HFFc6 (cell line): ENCODE measurements at places on chromosomes 13 and 19.
A peak's percentile ranks its signal among the peaks of the same experiment; 100 is the strongest.

DNA sequence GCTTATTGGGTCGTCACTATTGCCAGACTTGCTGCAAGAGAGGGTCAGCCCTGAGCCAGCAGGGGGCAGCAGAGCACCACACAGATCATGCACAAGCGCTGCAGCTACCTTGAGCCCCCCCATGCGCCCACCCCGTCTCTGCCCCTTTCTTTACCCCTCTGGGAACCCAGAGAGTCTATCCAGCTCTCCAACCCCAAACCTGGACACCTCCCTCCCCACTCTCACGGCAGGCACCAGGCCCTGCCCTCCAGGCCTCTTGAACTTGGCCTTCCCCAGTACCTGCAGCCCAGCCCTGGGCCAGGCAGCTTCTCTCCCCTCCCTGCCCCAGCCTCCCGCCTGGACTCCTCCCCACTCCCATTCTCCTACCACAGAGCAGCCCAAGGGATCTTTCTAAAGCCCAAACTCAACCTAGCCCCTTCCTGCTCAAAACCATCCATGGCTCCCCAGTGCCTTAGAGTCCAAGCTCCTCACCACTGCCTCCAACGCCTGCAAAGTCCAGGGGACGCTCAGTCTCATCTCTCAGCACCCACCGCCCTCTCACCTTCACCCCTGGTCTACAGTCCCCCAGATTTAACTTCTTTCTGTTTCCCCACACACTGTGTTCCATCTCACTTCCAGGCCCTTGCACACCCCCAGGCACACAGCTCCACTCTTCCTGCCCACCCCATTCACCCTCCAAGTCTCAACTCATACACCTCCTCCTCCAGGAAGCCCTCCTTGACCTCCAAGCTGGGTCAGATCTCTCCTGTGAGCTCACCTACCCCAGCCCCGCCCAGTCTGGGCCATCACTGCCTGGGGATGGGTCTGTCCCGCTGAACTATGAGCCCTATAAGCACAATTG lies 9.4 kb upstream of the CEACAM16 start:
- no peaks in the 10 kb centered on the region for H3K36me3 ChIP-seq
- peaks cover 49% of the 10 kb centered on the region for H3K4me1 ChIP-seq
- H3K27ac ChIP-seq: no peak overlapping the region
- H3K4me3 ChIP-seq: no peak overlapping the region
- peaks cover 4% of the 10 kb centered on the region; the same call in 1 of the 2 replicates for H3K27me3 ChIP-seq
- DNase-seq: peak; percentile 24

GRCh38 chr13:87798536-87798935 lies 127.4 kb downstream of the SLITRK5 start:
- no peak for DNase-seq
- H3K36me3 ChIP-seq: no peaks in the 10 kb centered on the region
- H3K4me1 ChIP-seq: no peaks in the 10 kb centered on the region
- no peaks in the 10 kb centered on the region for H3K27me3 ChIP-seq
- no peak overlapping the region for H3K27ac ChIP-seq

DNA sequence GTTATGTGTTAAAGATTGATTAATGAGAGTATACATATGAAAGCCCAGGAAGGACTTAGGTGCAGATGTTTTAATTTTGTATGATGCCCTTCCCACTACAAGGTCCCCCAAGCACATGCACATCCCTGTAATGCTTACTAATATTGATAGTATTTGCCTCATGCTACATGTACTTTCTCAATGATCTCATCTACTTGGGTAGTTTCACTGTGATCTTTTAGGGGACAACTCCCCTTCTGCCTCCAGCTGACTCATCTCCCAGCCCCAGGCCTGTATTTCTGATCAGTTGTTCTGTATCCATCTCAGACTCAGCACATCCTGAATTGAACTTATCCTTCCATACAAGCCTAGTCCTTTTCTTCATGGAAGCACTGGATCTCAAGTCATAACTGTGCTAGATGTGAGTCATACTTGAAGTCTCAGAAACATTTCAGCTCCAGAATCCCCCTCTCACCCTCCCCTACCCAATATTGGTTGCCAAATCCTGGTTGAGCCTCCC lies 49.4 kb upstream of the INTS6 start:
- H3K36me3 ChIP-seq: no peaks in the 10 kb centered on the region
- peak overlapping the region; percentile 11; the same call in 1 of the 2 replicates for H3K4me3 ChIP-seq
- peaks cover 24% of the 10 kb centered on the region for H3K4me1 ChIP-seq
- DNase-seq: peak; percentile 45
- no peaks in the 10 kb centered on the region for H3K27me3 ChIP-seq

- peaks cover 11% of the 10 kb centered on the region for H3K27me3 ChIP-seq
- no peak overlapping the region for H3K27ac ChIP-seq
- no peaks in the 10 kb centered on the region; the same call in 1 of the 2 replicates for H3K36me3 ChIP-seq
These were observed 29.1 kb downstream of the VAV1 start for GRCh38 chr19:6801485-6802086.

- H3K36me3 ChIP-seq: peaks cover 41% of the 10 kb centered on the region
- peak; percentile 42 for DNase-seq
- H3K27ac ChIP-seq: peak overlapping the region; percentile 90
These were observed 1.5 kb downstream of the ILF3 start for GRCh38 chr19:10655457-10656312.

GRCh38 chr13:45827318-45827717 lies 24.2 kb downstream of the SIAH3 start:
- no peaks in the 10 kb centered on the region for H3K36me3 ChIP-seq
- no peaks in the 10 kb centered on the region for H3K4me1 ChIP-seq
- H3K27ac ChIP-seq: no peak overlapping the region
- H3K4me3 ChIP-seq: no peak overlapping the region
- DNase-seq: no peak
- peaks cover 11% of the 10 kb centered on the region for H3K27me3 ChIP-seq

- H3K27ac ChIP-seq: no peak overlapping the region
- no peak for DNase-seq
- H3K4me3 ChIP-seq: no peak overlapping the region
- H3K27me3 ChIP-seq: no peaks in the 10 kb centered on the region; the same call in 1 of the 2 replicates
- H3K4me1 ChIP-seq: peaks cover 5% of the 10 kb centered on the region; the same call in 1 of the 2 replicates
These were observed 499.7 kb downstream of the COG6 start for GRCh38 chr13:40155201-40155600.

GRCh38 chr19:15902254-15902653 lies 4.4 kb upstream of the CYP4F2 start:
- H3K27ac ChIP-seq: no peak overlapping the region
- H3K4me3 ChIP-seq: no peak overlapping the region
- no peaks in the 10 kb centered on the region for H3K36me3 ChIP-seq

DNA sequence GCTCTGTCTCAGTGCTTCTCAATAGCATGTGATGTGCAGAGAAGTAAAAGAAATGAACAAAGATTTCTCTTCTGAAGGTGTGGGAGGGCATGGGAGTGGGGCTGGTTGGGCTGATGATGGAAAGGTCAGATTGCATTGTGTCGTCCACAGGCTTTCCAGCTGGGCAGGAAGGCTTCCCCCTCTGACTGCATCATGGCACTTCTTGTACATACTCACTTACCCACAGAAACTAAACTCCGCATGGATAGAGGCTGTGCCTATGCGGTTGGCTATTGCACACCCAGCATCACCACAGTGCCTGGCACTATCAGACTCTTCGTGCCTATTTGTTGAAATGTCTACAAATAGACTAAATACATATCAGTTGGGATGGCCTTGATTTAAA lies 24.4 kb upstream of the TNFSF11 start:
- no peaks in the 10 kb centered on the region for H3K4me1 ChIP-seq
- H3K27ac ChIP-seq: no peak overlapping the region
- DNase-seq: no peak
- no peak overlapping the region for H3K4me3 ChIP-seq
